Endothelial cell (in vitro differentiated cells): ENCODE measurements at places on chromosomes 6 and 20.
A peak's percentile ranks its signal among the peaks of the same experiment; 100 is the strongest.

GRCh38 chr20:3705491-3705969 is 6.9 kb downstream of the SIGLEC1 start:
- no peak for DNase-seq

DNA sequence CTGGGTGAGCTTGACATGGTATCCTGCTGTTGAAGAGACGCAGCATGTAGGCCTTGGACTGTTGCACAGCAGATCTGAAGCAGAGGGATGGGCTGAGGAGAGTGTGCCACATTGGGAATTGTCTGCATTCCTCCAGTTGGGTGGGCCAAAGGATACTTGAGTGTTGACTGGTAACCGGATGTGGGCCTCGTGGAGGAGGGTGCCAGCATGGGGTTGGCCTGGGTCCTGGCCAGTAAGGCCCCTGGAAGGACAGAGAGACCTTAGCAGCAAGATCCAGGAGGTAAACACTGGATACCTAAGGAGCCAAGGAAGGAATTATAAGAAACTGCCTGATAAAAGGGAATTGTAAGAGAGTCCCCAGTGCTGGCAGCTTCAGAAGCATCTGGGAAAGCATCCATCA is 76.9 kb downstream of the FIG4 start:
- DNase-seq = no peak

DNA sequence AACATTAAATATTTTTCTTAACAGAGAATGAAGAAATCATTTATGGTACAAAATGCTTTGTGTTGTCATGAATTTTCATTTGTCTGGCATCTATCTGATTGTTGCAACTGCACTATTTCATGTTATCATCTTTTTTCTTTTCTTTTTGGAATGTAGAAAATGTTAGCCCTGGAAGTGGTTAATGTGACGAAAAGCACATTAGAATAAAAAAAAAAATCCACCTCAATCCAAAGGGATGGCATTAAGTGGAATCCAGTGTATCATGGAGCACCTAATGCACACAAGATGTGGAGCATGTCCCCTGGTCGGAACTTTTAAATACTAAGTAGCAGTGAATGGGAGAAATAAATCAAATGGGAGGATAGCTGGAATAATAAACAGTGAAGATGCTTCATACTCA is 172.9 kb upstream of the MCHR2 start:
- no peak for DNase-seq

GRCh38 chr20:17513939-17514338 is 17.2 kb downstream of the BFSP1 start:
- no peak for DNase-seq

GRCh38 chr20:23509247-23509913 is 18.5 kb downstream of the CST8 start:
- no peak for DNase-seq

- DNase-seq = no peak
Measured at GRCh38 chr20:41344938-41345728, 4.5 kb downstream of the LPIN3 start.

GRCh38 chr6:3732345-3733141 is 19.0 kb downstream of the PXDC1 start:
- DNase-seq = peak; percentile 80

- DNase-seq = no peak
Measured at GRCh38 chr6:24403501-24403824, 727 bp downstream of the MRS2 start.

DNA sequence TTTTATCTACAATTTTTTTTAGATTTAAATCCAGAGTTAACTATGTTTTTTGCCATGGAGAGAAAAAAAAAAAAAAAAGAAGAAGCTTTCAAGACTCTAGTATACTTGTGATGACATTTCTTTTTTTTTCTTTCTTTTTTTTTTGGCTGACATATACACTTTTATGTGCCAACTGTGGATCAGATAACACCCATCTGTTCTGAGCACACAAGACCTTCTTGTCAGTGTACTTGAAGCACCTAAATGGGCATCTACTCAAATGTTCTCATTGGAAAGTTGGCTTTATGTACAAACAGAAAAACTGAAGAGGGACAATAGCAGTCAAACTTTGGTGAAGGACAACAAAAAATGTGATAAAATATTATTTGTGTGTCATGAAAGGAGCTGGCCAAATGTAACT is 904.5 kb downstream of the GRIK2 start:
- DNase-seq = no peak

GRCh38 chr6:24822696-24823095 is 24.0 kb upstream of the ARMH2 start:
- DNase-seq = no peak

GRCh38 chr6:142343938-142344337 is 42.1 kb downstream of the ADGRG6 start:
- DNase-seq = no peak

GRCh38 chr6:113879186-113880096 is 22.3 kb downstream of the MARCKS start:
- peak; percentile 52 for DNase-seq

GRCh38 chr6:157774153-157775135 is 48.6 kb upstream of the SNX9 start:
- DNase-seq = no peak

DNA sequence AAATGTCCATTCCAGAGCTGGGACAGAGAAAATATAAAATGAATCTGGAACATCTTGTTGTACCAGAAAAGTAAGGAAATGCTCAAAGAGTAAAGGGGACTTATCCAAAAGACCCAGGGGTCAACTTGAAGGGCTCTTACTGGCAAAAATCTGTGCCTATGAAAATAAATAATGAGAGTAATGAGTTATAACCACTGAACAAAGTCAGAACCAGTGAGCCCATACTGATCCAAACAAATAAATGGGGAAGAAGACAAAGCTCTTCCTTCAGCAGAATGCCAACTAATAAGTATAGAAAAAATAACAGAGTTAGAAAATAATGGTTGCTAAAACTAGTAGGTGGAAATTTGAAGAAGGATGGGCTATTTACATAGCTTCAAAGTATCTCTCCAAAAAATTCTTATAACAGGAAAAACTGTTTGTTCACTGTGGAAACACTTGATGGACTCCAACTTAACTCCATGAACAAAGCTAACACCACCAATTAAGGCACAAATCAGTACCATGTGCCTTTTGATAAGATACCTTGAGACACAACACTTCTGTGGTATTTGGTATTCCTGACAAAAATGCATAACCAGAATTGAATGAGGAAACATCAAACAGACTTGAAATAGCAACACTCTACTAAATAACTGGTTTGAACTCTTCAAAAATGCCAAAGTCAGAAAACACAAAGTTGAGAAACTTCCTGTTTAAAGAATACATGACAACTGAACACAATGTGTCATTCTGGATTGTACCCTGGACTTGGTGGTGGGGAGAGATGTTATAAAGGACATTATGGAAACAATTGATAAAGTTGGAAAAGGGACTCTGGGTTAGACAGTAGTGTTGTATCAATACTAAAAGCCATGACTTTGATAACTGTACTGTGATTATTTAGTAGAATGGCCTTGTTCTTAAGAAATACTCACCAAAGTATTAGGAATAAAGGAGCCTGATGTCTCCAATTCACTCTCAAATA is 197.5 kb downstream of the ISM1 start:
- no peak for DNase-seq

GRCh38 chr20:19074356-19074755 is 138.1 kb upstream of the SLC24A3 start:
- no peak for DNase-seq

DNA sequence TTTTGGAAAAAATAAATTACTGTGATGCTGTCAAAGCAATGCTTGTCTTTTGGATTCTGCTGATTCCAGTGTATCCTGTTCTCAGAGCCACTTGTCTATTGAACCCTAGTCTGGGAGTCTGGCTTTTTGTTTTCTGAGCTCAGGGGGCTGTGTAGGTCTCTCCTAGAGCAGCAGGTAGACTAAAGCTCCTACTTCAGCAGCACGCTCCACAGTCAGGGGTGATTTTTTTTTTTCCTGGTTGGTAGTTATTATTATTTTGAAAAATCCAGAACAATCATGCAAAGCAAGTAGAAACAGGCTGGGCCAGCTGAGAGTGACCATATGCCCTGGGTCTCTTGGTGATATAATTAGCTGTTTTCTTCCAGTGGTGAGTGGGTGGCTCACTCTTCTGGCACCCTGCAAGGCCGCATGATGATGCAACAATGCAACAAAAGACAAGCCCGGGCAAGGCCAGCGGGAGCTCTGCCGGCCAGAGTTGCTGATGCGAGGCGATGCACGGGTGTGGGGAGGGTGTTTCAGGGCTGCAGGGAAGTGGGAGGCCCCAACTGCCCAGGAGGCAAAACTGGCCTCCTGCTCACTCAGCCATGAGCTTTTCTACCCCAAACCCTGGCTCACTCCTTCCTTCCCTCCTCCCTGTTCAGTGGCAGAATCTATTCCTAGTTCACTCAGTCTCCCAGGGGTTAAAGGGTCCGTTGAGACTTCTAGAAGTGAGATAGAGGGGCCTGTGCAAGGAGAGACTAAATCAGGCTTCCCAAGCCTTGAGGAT is 11.5 kb upstream of the CDKN1A start:
- peak; percentile 26 for DNase-seq

- DNase-seq = no peak
Measured at GRCh38 chr6:90110971-90111370, 185.7 kb downstream of the BACH2 start.

DNA sequence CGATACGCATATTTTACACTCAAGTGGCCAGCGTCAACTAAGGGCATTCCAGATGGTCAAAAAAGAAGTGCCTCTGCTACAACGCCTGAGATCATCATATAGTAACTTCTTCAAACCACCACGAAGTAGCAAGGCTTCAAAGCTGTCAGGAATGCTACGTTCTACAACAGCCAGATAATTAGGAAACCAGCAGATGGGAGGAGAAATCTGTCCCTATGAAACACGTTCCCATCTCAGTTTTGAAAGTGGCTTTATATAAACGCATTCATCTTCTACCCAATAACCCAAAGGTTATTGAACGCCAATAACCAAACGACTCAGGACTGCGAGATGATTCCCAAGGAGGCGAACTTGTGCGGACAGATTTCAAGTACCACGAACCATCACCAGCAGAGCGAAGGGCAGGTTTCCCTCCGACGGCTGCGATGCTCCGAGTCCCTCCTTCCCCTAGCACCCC is 1.2 kb downstream of the ABHD12 start:
- DNase-seq = no peak

DNA sequence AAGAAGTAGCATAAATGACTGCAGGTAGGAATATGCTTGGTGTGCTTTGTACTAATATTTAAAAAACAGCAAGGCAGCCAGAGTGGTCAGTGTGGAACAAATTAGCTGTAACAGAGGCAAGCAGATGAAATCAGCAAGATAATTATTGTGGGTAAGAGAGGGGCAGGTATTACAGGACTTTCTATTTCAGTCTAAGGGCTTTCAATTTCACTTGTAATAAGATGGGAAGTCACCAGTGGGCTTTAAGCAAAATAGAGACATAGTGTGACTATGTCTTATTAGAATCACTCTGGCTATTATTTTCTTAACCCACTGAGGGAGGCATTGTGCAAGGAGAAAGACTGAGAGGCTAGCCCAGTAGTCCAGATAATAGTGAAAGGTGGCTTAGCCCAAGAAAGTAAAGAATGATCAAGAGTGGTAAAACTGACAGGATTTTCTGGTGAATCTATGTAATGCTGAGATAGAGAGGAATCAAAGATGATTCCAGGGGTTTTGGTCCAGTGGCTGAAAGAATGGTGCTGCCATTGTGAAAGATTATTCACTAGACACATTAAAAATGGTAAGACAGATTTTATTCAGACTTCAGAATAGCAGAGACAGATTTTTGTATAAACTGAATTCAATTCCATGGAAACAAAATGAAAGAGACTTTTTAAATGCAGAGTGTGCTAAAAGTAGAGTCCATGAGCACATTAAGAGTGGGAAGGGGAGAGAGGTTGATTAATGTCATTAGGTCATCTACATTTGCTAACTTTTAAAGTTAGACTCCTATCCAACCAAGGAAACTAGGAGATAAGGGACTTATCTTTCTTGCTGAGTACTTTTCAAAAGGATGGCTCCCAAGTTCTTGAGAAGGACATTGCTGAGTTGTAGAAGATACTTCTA is 1136.0 kb downstream of the HACE1 start:
- no peak for DNase-seq

- no peak for DNase-seq
Measured at GRCh38 chr6:31776485-31776988, 591 bp downstream of the VWA7 start.

- no peak for DNase-seq
Measured at GRCh38 chr6:23879816-23880215, 246.2 kb upstream of the NRSN1 start.

GRCh38 chr6:25122001-25122400 is 157.2 kb upstream of the CARMIL1 start:
- DNase-seq = no peak

DNA sequence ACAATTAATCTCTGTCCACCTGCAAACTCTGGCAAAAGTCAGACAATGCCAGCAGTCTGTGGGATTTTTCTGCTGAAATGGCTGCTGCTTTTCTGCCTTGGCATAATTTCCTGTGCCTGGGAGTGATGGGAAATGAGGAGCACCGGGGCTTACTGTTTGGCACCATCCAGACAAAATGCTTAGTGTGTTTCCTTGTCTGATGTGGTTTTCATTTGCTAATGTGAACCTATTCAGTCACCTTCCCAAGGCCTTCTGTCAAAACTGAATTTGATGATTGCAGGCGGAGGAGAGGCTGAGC is 56.4 kb downstream of the CDH4 start:
- no peak for DNase-seq

DNA sequence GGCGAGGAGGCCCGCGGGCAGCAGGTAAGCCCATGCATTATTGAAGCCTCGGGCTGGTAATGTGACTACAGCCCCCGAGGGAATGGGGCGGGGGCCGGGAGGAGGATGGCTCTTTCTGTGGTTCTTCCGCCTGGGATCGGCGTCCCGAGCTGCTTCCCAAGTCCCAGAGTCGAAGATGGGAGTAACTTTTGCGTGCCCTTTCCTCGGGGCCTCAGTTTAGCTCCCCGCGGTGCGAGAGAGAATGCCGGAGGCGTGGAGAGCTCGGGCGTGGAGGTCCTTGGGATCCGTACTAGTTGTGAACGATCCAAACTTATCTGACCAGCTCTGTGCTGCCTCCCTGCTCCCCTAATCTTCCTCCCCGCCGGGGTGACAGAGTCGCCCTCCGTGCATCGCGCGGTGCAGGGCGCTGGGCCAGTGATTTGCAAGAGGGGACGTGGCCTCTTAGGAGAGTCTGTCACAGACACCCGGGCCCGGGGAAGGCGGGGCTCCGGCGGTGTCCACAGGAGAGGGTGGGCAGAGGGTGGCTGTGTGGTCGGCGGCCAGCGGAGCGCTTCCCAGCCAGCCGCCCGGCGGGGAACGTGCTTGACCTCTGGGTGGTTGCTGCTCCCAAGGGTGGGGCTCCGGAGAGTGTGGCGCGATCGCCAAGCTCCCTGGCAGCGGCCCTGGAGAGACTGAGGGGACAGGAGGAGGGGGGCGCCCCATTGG is 815 bp downstream of the UTRN start:
- DNase-seq = peak; percentile 56

GRCh38 chr6:26268659-26269402 is 96.2 kb upstream of the BTN3A2 start:
- DNase-seq = no peak

GRCh38 chr20:48350313-48350988 is 477.3 kb downstream of the PREX1 start:
- DNase-seq = peak; percentile 29

DNA sequence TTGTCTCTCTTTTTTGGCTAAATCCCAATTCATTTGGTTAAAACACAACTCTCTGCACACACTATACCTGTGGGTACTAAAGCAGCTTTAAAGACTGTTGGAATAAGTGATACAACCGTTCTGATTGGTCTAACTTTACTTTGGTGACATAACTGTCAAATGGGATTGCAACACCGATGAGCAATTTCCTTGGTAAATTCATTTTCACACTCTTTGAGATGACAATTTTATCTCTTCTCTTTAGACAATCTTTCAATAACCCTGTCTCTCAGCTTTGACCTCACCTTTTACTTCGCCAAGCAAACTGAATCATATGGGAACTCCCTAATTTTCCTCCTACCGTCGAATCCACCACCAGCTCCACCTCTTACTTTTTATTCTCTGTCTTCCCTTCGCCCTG is 60.8 kb downstream of the ECT2L start:
- DNase-seq = no peak
